ENCODE measurements at places on chromosomes 12 and 14. TPM values are rescaled to one million over a fixed set of nuclear protein-coding genes. Genes with fewer than 3 reads are reported as not detected.

PTHLH gene
- total RNA-seq: not detected

MAGOHB gene
- total RNA-seq: 52.5 TPM

STXBP6 gene
- total RNA-seq: not detected

CIROP gene
- not detected for total RNA-seq

C14orf180 gene
- total RNA-seq: not detected

RNASE3 gene
- not detected for total RNA-seq

TTC5 gene
- 15.5 TPM for total RNA-seq

ADAM20 gene
- 1.3 TPM for total RNA-seq

FOXG1 gene
- not detected for total RNA-seq

ACSM4 gene
- not detected for total RNA-seq

KLHL33 gene
- 0.29 TPM for total RNA-seq

SLC17A8 gene
- total RNA-seq: not detected

JPH4 gene
- 1.2 TPM for total RNA-seq

NOXRED1 gene
- 1.7 TPM for total RNA-seq

LMNTD1 gene
- total RNA-seq: not detected

LYZ gene
- total RNA-seq: 0.37 TPM

NFKBIA gene
- 596 TPM for total RNA-seq

IL31 gene
- 8.0 TPM for total RNA-seq

GDF3 gene
- total RNA-seq: not detected

C12orf75 gene
- total RNA-seq: 73.0 TPM

TGM1 gene
- 9.3 TPM for total RNA-seq

VTI1B gene
- total RNA-seq: 65.7 TPM

GRIN2B gene
- not detected for total RNA-seq

KCNJ8 gene
- total RNA-seq: not detected

PYGL gene
- 0.50 TPM for total RNA-seq

SSPN gene
- not detected for total RNA-seq

TCL1B gene
- not detected for total RNA-seq

PRH2 gene
- total RNA-seq: not detected

SLC10A1 gene
- not detected for total RNA-seq

ATXN7L3B gene
- total RNA-seq: 28.8 TPM

AVPR1A gene
- not detected for total RNA-seq

RILPL2 gene
- 13.9 TPM for total RNA-seq

KRT80 gene
- not detected for total RNA-seq

KRT78 gene
- total RNA-seq: not detected

FAM186B gene
- 0.82 TPM for total RNA-seq

GPD1 gene
- total RNA-seq: 3.5 TPM

AQP6 gene
- total RNA-seq: not detected

CFAP54 gene
- total RNA-seq: 0.67 TPM

C12orf60 gene
- total RNA-seq: 5.1 TPM

HOTAIR gene
- total RNA-seq: not detected

GARIN6 gene
- total RNA-seq: not detected

LBHD2 gene
- total RNA-seq: not detected

GYS2 gene
- total RNA-seq: not detected

DNAJC22 gene
- total RNA-seq: 0.05 TPM

E2F7 gene
- 4.9 TPM for total RNA-seq

ACVR1B gene
- total RNA-seq: 8.4 TPM

RHOJ gene
- total RNA-seq: not detected

IAPP gene
- total RNA-seq: not detected

SERPINA1 gene
- total RNA-seq: 68.9 TPM

KRT6C gene
- not detected for total RNA-seq

Measured in activated T-cell treated with anti-CD3 and anti-CD28 coated beads, Interleukin-2, amount 50 U/mL, for 72 hours (primary cell).